ENCODE measurements at places on chromosomes 2 and 18.

DNA sequence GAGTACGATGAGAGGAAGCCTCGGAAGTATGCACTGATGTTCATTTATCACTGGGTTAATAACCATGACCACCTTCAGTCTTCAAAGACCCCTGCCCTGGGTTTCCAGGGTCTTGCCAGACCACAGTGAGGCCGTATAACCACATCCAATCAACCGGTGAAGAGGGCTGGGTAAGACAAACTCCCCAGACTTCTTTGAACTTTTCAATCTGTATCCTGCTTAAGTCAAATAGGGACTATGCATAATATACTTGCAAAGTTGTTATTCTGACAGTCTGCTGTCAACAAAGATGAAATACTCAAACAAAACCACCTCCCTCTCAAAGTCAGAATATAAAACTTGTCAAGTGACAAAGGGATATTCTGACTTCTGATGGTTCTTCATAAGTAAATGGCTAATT, 54.0 kb downstream of the KLF7 start:
- DNase-seq, result no peak

GRCh38 chr2:16784652-16785051, 119.0 kb upstream of the CYRIA start:
- no peak for DNase-seq

GRCh38 chr2:162475661-162476060, 131.7 kb downstream of the GCA start:
- no peak for DNase-seq

- no peak for DNase-seq
These were observed 78.4 kb upstream of the FZD7 start for GRCh38 chr2:201955231-201955630.

DNA sequence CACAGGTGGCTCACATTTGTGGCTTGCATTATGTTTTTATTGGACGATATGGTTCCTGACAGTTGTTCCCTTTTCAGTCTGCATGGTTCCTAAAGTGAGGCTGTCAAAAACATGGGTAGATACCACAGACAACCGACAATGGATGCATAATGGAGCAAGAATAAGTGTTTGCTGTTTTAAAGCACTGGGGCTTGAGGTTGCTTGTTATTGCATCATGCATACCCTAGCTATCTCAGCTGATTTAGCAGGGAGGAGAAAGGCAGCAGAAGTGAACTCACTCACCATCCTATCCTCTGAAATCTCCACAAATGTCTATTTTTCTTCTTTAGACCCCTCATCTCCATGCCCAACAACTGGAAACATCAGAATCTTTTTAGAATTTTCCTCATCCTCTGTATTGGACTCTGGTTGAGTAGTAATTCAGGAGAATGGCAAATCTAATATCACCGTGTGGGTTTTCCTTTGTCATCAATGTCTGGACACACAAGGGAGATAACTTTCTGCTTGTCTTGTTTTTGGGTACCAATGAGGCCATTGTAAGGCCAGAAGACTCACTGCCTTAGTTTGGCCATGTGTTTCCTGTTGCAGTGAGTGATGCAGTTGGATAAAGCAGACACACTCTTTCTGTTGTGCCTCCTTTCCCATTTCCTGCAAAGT, 46.7 kb downstream of the FBXO48 start:
- DNase-seq, result no peak

DNA sequence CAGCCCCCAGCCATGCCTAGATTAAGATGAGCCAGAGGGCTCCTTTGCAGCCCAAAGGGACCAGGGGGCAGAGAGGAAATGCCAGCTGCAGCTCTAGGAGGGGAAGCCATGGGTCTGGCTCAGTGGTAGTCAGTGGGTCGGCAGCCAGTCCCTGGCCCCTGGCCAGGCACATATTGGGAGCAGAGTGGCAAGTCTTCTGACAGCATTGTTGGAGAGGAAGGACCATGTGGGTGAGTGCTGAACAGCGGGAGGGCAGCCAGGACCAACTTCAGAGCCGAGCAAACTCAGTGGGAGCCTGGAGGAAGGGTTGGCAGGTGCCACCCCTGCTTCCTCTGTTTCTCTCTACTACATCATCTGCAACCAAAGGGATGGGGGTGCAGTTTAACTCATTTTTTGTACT, 140.5 kb upstream of the PELI1 start:
- DNase-seq, result no peak

- peak; percentile 16 for DNase-seq
These were observed 17.8 kb upstream of the ATL2 start for GRCh38 chr2:38394903-38395341.

GRCh38 chr18:67123901-67124300, 392.6 kb downstream of the DSEL start:
- no peak for DNase-seq

- DNase-seq, result no peak
These were observed 1.8 kb downstream of the ACVR1 start for GRCh38 chr2:157874348-157874747.

GRCh38 chr2:234874347-234875046, 77.3 kb upstream of the SH3BP4 start:
- DNase-seq, result no peak

- DNase-seq, result no peak
These were observed 1797.9 kb upstream of the PIK3C3 start for GRCh38 chr18:40157120-40157519.

DNA sequence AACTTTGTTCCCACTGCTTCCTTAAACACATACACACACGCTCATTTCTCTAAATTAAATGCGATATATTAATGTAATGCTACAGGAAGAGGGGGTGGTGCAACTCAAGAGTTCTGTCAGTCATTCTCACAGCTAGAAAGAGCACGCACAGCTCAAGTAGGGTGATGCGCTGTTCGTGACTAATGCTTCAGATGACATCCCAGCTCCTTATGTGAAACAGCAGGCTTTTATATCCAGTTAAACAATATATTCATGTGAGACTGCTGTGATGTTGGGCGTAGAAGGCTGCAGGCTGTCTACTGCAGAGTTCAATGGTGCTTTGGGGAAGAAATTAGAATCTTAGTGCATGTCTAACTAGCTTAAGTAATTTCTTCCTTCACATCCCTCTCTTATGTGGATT, 912.6 kb upstream of the FSHR start:
- DNase-seq, result no peak

GRCh38 chr2:58710795-58711279, 469.7 kb upstream of the FANCL start:
- no peak for DNase-seq

- no peak for DNase-seq
These were observed 429 bp downstream of the C2orf76 start for GRCh38 chr2:119366161-119366648.

DNA sequence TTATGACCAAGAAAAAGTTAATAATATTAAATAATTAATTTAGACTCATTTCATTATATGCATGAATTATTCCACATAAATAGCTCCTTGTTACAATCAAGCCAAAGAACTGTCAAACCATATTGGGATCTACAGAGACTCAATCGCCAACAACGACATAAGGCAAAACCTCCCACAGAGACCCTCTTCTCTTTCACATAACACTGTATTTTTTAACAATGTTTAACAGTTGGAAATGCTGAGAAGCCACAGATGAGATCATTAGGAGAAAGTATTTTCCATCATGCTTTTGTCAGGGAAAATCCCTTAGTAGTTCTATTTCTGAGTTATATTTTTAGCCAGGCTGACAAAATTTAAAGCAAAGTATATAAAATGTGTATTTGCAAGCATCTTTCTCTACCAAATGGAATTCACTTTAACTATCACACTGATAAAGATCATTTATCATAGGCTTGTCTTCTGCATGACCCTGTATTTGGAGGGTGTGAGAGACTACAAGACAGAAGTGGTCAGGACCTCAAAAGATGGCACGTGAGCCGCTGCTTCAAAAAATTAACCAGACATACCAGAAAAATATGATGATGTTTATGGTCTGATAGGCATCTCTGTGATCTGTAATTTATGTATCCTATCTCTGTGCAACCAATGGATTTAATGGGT, 383.8 kb downstream of the NRXN1 start:
- DNase-seq, result no peak

- DNase-seq, result no peak
These were observed 23.6 kb upstream of the RAB1A start for GRCh38 chr2:65153515-65153914.

- DNase-seq, result no peak
These were observed 21.3 kb downstream of the HNRNPLL start for GRCh38 chr2:38581193-38582147.

DNA sequence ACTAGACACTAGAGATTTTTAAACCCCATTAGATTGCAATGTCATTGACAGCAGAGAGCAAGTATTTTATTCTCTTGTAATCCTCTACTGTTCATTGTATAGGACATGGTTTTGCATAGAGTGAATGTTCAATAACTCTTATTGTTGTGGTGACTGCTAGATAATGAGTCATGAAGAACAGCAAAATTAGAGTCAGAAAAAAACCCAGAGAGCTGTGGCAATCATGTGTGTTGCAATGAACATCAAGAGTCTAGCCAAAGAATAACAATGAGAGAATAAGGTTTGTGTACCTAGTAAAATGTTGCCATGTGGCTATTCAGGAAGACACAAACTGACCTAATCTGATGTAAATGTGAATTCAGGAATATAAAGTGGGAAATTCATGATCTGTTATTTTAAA, 684.0 kb downstream of the DSC3 start:
- DNase-seq, result no peak

DNA sequence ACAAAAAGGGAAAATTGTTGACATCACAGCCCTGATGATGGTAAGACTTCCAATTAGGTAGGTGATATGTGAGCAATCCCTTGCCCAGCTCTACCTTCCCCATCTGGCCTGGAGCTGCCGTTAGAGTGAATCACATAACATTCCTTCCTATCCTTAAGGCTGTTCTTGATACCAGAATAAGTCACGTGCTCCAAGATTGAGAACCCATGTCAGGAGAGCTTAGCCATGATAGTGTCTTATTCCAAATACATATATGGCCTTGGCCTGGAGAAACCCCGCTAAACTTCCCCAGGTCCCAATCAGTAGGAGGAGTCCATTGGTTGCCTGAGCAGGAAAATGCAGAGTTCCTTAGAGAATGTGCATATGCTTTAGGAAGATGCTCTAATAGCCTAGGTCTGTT, 70.0 kb upstream of the ACVR2A start:
- no peak for DNase-seq

DNA sequence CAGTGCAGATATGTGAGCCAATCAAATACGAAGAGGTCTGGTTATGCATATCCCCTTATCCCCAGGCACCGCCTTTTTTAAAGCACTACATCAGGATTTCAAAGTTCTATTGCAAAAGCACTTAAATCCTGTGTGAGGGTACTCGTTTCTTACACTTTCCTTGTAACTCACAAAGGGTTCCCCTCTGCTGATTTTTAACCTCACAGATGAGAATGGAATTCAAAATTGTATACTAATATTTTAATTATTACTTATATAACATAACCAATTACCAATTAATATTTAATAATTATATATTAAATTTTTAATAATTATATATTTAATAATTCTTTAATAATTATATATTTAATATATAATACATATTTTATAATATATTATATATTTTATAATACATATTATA, 126.2 kb upstream of the MAPRE2 start:
- DNase-seq, result no peak

DNA sequence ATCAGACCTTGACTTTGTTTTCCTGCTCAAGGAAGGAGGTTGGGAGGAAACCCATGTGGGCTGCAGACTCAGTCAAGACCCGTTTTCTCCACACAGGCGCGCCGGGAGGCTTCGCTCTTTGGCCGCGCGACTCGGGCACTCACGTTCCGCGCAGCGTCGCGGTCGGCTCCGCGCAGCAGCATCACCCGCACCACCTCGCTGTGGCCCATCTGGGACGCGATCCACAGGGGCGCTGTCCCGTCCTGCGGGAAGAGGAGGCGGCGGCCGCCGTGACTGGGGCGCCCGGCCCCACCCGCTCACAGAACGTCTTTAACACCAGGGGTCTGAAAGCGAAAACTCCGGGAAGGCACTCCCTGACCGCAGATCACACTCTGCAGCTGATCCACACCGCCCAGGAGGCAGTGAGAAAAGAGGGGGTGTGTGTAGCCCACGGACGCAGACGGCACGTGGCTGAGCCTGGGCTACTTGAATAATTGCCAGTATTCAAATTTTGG, 33.1 kb upstream of the NPC1 start:
- DNase-seq, result no peak

DNA sequence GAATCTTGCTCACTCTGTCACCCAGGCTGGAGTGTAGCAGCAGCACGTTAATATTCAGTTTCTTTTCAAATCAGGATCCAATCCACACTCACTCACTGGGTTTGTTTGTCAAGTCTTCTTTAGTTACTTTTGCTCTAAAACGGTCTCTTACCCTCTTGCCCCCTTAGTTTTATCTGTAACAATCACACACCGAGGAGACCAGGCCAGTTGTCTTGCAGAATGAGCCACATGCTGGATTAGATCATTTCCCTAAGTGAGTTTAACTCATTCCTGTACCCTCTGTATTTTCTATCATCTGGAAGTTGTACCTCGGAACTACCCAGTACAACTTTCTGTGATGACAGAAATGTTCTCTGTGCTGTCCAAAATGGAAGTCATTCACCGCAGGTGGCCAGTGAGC, 20.7 kb upstream of the TOGARAM2 start:
- DNase-seq, result no peak

- DNase-seq, result no peak
These were observed 273.7 kb upstream of the UBE2E3 start for GRCh38 chr2:180706694-180707093.

- DNase-seq, result no peak
These were observed 137.4 kb downstream of the SMAD7 start for GRCh38 chr18:48813321-48813720.
